Activated CD8-positive, alpha-beta T cell treated with anti-CD3 and anti-CD28 coated beads for 36 hours (primary cell): ENCODE measurements at places on chromosomes 13 and 19. TPM values are rescaled to one million over a fixed set of nuclear protein-coding genes. Genes with fewer than 3 reads are reported as not detected.
A peak's percentile ranks its signal among the peaks of the same experiment; 100 is the strongest.

DNA sequence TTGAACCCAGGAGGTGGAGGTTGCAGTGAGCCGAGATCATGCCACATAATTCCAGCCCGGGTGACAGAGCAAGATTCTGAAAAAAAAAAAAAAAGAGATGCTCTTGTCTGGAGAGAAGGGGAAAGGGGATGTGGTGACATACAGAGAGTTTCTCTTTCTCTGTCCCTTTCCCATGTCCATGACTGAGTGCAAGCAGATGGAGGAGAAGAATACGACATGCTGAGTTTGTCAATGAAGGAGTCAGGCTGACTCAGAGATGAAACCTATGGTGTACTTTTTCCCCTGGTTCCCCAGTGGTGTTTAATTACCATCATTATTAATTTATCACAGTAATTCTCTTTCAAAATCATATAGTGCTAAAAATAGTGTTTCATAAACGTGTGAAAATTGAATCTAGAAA, 448.8 kb downstream of the FOXO1 start:
- H3K4me1 ChIP-seq, result peaks cover 46% of the 10 kb centered on the region
- peaks cover 4% of the 10 kb centered on the region for H3K36me3 ChIP-seq
- H3K27me3 ChIP-seq, result no peaks in the 10 kb centered on the region
- no peak for DNase-seq
- H3K27ac ChIP-seq, result no peak overlapping the region
- no peak overlapping the region for H3K4me3 ChIP-seq

GRCh38 chr13:45433381-45433790, 15.2 kb upstream of the SLC25A30 start:
- no peak for DNase-seq
- H3K27me3 ChIP-seq, result no peaks in the 10 kb centered on the region
- H3K36me3 ChIP-seq, result no peaks in the 10 kb centered on the region

- H3K36me3 ChIP-seq, result peaks cover 6% of the 10 kb centered on the region
- H3K27me3 ChIP-seq, result no peaks in the 10 kb centered on the region
- peak overlapping the region; percentile 8 for H3K4me3 ChIP-seq
- DNase-seq, result no peak
- peaks cover 72% of the 10 kb centered on the region for H3K4me1 ChIP-seq
These were observed 8.6 kb downstream of the ITM2B start for GRCh38 chr13:48241651-48242050.

- H3K36me3 ChIP-seq, result no peaks in the 10 kb centered on the region
- peaks cover 4% of the 10 kb centered on the region for H3K4me1 ChIP-seq
- no peak for DNase-seq
- H3K27me3 ChIP-seq, result peaks cover 9% of the 10 kb centered on the region
- H3K4me3 ChIP-seq, result no peak within 1 kb of the TSS
These were observed at the start of gene C5AR1 for GRCh38 chr19:47309608-47310007. TSS of gene C5AR1 (plus strand) at chr19:47309861. CDS start at chr19:47309896, 35 bp downstream.

GRCh38 chr19:29115181-29115580, 97.8 kb downstream of the UQCRFS1 start:
- no peaks in the 10 kb centered on the region for H3K4me1 ChIP-seq
- no peak for DNase-seq
- H3K27me3 ChIP-seq, result peaks cover 2% of the 10 kb centered on the region
- H3K4me3 ChIP-seq, result no peak overlapping the region
- H3K36me3 ChIP-seq, result no peaks in the 10 kb centered on the region
- H3K27ac ChIP-seq, result no peak overlapping the region

- peaks cover 30% of the 10 kb centered on the region for H3K27me3 ChIP-seq
- no peak overlapping the region for H3K27ac ChIP-seq
- H3K36me3 ChIP-seq, result no peaks in the 10 kb centered on the region
- H3K4me3 ChIP-seq, result no peak overlapping the region
- DNase-seq, result no peak
These were observed 166.1 kb downstream of the SLC7A1 start for GRCh38 chr13:29429286-29429900.

DNA sequence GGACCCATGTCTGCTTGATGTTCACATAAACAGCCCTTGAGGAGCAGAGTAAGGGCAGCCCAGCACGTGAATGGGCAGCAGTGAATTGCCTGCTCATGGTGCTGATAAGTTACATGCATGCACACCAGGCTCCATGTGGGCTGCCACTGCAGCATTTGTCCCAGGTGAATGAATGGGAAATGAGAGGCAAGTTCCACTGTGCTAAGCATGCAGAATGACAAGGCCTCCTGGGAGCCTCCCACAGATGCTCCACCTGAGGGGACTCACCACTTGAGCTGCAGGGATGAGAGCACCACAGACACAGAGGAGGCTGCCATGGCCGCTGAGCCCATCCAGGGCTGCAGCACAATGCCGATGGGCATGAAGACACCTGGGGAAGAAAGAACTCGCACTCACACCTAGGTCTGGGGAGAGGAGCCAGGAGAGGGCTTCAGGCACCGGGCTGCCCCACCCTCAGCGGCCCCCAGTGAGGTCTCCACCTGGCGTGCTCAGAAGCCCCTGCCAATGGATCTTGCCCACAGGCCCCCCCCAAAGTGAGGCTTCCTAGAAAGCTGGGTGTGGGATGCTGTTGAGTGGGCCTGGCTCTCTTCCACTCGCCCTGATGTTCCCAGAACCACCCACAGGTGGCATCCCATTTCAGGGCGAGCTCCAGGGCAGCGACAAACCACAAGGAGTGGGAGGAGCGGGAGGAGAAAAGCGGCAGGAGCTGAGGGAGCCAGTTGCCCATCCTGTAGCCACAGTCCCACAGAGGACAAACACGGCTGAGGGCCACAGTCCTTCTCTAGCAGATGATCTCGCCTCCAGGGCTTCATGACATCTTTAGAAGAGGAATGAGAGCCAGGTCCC, 73.8 kb downstream of the CCDC70 start:
- DNase-seq, result no peak
- no peaks in the 10 kb centered on the region for H3K4me1 ChIP-seq
- H3K27ac ChIP-seq, result no peak overlapping the region
- H3K36me3 ChIP-seq, result no peaks in the 10 kb centered on the region
- no peaks in the 10 kb centered on the region for H3K27me3 ChIP-seq
- H3K4me3 ChIP-seq, result no peak overlapping the region

NCCRP1 gene
- not detected for total RNA-seq

TRIM13 gene
- 13.4 TPM for total RNA-seq

- peaks cover 1% of the 10 kb centered on the region for H3K36me3 ChIP-seq
- no peak overlapping the region for H3K27ac ChIP-seq
- no peak for DNase-seq
- peaks cover 8% of the 10 kb centered on the region for H3K4me1 ChIP-seq
- H3K27me3 ChIP-seq, result no peaks in the 10 kb centered on the region
These were observed 23.0 kb downstream of the NFIC start for GRCh38 chr19:3389446-3389778.

N4BP2L1 gene
- 26.2 TPM for total RNA-seq

CASP14 gene
- total RNA-seq, result not detected

DNA sequence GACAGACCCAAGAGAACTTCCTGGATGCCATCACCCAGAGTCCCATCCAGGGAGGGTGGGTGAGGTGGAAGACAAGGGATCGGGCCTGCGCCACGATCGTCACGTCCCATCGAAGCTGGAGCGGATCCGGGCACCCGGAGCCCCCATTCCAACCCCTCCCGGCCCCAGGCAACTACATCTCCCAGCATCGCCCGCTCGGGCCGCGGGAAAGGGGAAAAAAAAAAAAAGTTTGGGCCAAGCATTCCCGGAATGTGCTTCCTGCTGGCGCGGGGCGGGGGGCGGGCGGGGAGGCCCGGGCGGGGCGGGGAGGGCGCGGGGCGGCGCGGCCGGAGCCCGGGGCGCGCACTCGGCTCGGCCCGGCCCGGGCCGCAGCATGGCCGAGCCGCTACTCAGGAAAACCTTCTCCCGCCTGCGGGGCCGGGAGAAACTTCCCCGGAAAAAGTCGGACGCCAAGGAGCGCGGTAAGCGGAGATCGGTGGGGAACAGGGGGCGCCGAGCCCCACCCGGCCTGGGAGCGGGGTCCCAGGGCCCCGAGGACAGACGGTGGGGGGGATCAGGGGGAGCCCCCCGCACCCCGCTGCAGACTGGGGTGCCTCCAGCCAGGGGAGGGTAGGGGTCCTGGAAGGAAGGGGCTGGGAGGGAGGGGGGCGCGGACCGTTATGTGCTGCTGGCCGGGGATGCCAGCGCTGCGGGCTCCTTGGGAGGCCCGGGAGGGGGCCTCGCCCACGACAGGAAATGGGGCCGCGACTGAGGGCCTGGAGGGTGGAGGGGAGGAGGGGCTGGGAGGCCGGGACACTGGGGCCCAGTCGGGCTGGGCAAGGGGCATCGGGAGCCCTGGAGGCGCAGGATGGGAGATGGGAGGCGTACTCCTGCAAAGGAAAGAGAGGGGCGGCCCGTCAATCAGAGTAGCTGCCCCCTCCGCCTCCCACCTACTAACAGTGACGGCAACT, at the start of gene SYDE1:
Gene SYDE1, plus strand, starts transcription at position 341 of the 950 bp plus-strand sequence. Its CDS starts 33 bp downstream, at position 374.
- DNase-seq, result peak; percentile 71
- peaks cover 3% of the 10 kb centered on the region for H3K36me3 ChIP-seq
- peak within 1 kb of the TSS; percentile 51 for H3K27ac ChIP-seq
- H3K4me3 ChIP-seq, result peak within 1 kb of the TSS; percentile 60
- H3K4me1 ChIP-seq, result peaks cover 13% of the 10 kb centered on the region
- peaks cover 8% of the 10 kb centered on the region for H3K27me3 ChIP-seq

USHBP1 gene
- total RNA-seq, result not detected

- peaks cover 16% of the 10 kb centered on the region for H3K27me3 ChIP-seq
- no peaks in the 10 kb centered on the region for H3K36me3 ChIP-seq
- DNase-seq, result peak; percentile 17
These were observed 27.7 kb downstream of the EFNB2 start for GRCh38 chr13:106507560-106508274.

GRCh38 chr13:47611664-47612288, 389.3 kb downstream of the SUCLA2 start:
- H3K4me1 ChIP-seq, result no peaks in the 10 kb centered on the region
- H3K36me3 ChIP-seq, result no peaks in the 10 kb centered on the region
- no peak overlapping the region for H3K4me3 ChIP-seq
- H3K27ac ChIP-seq, result no peak overlapping the region

GRCh38 chr19:35717665-35718344, at the start of gene KMT2B:
TSS of gene KMT2B (plus strand) at chr19:35718003. CDS start at chr19:35718019, 16 bp downstream.
- H3K36me3 ChIP-seq, result peaks cover 82% of the 10 kb centered on the region
- H3K4me1 ChIP-seq, result peaks cover 29% of the 10 kb centered on the region
- peak within 1 kb of the TSS; percentile 100 for H3K27ac ChIP-seq
- no peaks in the 10 kb centered on the region for H3K27me3 ChIP-seq

ZNF614 gene
- total RNA-seq, result 11.9 TPM

- peaks cover 10% of the 10 kb centered on the region for H3K36me3 ChIP-seq
- H3K27ac ChIP-seq, result peak overlapping the region; percentile 87
- DNase-seq, result peak; percentile 68
- peak overlapping the region; percentile 34 for H3K4me3 ChIP-seq
- H3K27me3 ChIP-seq, result no peaks in the 10 kb centered on the region
- peaks cover 13% of the 10 kb centered on the region for H3K4me1 ChIP-seq
These were observed 71.9 kb downstream of the FLT1 start for GRCh38 chr13:28423010-28423409.

- no peaks in the 10 kb centered on the region for H3K36me3 ChIP-seq
- H3K27ac ChIP-seq, result no peak overlapping the region
- no peaks in the 10 kb centered on the region for H3K27me3 ChIP-seq
- H3K4me3 ChIP-seq, result no peak overlapping the region
- peaks cover 10% of the 10 kb centered on the region for H3K4me1 ChIP-seq
These were observed 1201.3 kb downstream of the EFNB2 start for GRCh38 chr13:105334211-105334610.

- peaks cover 26% of the 10 kb centered on the region for H3K4me1 ChIP-seq
- H3K27ac ChIP-seq, result peak within 1 kb of the TSS; percentile 94
- no peaks in the 10 kb centered on the region for H3K27me3 ChIP-seq
- peak; percentile 96 for DNase-seq
These were observed at the start of gene ZNF814 for GRCh38 chr19:57888560-57889231. TSS of gene ZNF814 (minus strand) at chr19:57889037. CDS start at chr19:57888802, 235 bp downstream.

NFIC gene
- 20.8 TPM for total RNA-seq

DNA sequence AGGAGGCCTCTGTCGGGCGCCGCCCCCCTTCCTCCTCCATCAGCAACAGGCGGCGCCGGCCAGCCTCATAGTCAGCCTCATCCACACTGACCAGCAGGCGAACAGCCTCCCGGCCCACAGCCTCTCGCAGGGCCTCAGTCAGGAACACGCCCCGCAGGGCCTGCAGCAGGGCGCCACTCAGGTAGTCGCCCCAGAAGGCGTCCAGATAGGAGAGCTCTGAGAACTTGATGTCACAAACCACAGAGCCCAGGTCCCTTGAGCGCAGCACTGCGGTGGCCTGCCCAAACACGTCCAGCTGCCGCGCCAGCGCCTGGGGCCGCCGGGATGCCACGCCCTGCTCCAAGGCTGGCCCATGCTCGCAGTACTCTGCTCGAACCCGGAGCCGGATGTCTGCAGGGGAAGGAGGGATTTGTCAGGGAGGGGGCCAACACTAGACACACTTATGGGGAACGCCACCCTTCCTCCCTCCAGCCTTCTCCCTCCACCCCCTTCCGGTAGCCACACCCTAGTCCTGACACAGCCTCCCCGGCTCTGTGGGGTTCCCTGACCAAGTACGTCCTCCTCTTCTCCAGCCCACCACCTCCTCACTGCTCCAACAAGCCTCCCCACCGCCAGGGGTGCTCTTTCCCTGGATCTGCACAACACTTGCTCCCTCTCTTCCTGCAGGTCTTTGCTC, 17.9 kb downstream of the DEDD2 start:
- H3K4me1 ChIP-seq, result peaks cover 80% of the 10 kb centered on the region
- peak overlapping the region; percentile 95 for H3K27ac ChIP-seq
- peaks cover 63% of the 10 kb centered on the region for H3K36me3 ChIP-seq
- peak overlapping the region; percentile 72 for H3K4me3 ChIP-seq

- no peaks in the 10 kb centered on the region for H3K4me1 ChIP-seq
- H3K27me3 ChIP-seq, result peaks cover 1% of the 10 kb centered on the region
- H3K4me3 ChIP-seq, result no peak overlapping the region
- no peaks in the 10 kb centered on the region for H3K36me3 ChIP-seq
These were observed 54.0 kb upstream of the MYO16 start for GRCh38 chr13:108575430-108575829.

DNA sequence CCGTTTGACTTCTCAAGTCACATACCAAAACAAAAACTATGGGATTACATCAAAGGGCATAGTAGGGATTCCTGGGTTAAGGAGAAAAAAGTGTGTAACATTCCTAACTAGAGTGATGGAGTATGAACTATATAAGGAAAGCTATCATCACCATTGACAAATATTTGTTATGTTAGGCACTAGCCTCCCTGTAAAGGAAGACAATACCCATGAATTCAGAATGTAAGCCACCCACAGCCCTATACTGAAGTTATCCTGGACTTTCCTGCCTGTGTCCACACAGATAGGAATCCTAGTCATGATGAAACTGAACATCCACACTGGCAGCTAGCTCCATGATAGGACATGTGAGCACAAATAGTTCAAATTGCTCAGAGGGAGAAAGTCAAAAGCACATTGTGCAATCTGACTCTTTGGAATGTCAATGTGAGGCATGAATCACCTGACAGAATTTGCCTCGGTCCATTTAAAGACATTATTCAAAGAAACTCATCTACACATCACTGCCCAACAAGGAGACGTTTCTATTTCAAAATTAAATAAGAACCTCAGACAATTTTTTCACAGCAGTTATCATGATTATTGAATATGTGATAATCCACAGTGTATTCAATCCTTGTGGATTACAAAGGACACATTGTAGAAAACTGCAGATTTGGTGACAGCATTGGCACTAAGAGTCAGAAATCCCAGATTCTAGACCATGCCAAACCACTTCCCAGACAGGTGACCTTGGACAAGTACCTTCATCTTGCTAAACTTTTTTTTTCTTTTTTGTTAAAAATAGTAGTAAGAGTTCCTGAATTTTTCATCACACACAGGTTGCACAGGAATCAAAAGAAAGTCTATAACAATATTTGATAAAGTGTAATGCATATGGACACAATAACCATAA, 529.3 kb downstream of the IRS2 start:
- no peak overlapping the region for H3K4me3 ChIP-seq
- no peak for DNase-seq
- no peaks in the 10 kb centered on the region for H3K4me1 ChIP-seq
- H3K27me3 ChIP-seq, result peaks cover 2% of the 10 kb centered on the region
- H3K27ac ChIP-seq, result no peak overlapping the region
